ENCODE measurements at places on chromosomes 3 and 15. TPM values are rescaled to one million over a fixed set of nuclear protein-coding genes. Genes with fewer than 3 reads are reported as not detected.

OSTN gene
- 2.0 TPM for total RNA-seq

SLC24A1 gene
- total RNA-seq = 6.0 TPM

PGBD4 gene
- 1.7 TPM for total RNA-seq

WDR93 gene
- not detected for total RNA-seq

NMNAT3 gene
- 5.2 TPM for total RNA-seq

AGBL1 gene
- total RNA-seq = 0.21 TPM

RETNLB gene
- not detected for total RNA-seq

DNA sequence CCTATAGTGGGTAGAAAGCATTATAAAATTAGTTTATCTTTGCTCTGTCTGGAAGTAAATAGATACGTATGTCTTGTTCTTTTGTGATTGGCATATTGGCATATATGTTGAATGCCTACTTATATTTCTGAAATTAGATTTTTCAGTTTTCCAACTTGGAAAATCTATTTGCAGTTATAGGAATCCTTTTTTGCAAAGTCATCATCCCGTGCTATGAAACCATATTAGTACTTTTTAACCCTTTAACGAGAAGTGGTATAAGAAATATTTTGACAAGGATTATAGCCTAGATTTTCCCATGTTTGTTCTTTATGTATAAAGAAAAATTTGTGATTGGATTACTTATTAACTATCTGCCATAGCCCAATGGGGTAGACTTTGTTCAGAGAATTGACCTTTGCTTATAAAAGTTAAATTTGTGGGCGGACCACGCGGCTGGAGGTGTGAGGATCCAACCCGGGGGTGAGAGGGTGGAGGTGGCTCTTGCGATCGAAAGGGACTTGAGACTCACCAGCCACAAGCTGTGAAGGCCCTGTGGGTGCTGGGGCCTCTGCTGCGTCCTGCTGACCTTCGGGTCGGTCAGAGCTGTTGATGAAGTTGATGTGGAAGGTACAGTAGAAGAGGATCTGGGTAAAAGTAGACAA is 5.9 kb downstream of the LRRC28 start:
- DNase-seq = no peak

DNA sequence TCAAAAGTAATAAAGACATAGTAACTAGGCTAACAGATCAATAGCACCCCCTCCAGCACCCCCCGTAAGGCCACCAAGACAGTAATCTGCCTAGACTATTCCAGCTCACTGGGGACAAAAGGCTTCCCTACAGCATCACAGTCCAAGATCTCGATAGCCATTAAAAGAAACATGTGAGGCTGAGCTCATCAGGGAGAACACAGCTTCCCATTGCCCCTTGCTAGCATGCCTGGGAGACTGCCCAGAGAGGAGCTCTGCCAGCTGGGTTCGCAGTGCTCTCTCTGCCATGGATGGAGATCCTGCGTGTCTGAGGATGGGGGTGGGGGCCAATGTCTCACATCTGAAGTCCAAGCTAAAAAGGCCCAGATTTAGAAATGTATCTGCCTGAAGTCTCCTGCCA is 17.8 kb downstream of the LRIG1 start:
- DNase-seq = peak; percentile 90

- peak; percentile 82 for DNase-seq
Observed at GRCh38 chr3:184259878-184260723, 1.3 kb downstream of the CAMK2N2 start.

- no peak for DNase-seq
Observed at GRCh38 chr15:48389691-48390143, 58.5 kb downstream of the DUT start.

DNA sequence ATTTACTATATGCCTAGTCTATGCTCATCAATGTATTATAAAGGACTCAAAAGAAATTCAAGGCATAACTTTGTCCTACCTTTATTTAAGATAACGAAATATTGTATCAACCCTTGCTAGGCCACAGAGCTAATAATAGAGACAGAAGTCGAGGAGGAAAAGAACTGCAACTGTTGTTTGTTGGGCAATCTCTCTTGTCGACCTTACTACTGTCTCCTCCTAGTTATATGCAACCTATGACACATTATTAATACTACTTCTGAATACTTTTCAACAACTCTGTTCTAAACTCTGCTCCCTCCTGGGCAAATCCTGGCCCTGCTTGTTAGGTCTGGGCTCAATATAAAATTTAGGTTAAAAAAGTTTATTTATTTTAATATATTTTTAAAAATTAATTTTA is 24.6 kb downstream of the SPPL2A start:
- no peak for DNase-seq

GRCh38 chr3:167502401-167502800 is 28.6 kb upstream of the SERPINI2 start:
- no peak for DNase-seq

- peak; percentile 85 for DNase-seq
Observed at GRCh38 chr15:66566963-66567531, 1.2 kb upstream of the LCTL start.

- no peak for DNase-seq
Observed at GRCh38 chr3:28853830-28854229, 427.0 kb upstream of the RBMS3 start.

DNA sequence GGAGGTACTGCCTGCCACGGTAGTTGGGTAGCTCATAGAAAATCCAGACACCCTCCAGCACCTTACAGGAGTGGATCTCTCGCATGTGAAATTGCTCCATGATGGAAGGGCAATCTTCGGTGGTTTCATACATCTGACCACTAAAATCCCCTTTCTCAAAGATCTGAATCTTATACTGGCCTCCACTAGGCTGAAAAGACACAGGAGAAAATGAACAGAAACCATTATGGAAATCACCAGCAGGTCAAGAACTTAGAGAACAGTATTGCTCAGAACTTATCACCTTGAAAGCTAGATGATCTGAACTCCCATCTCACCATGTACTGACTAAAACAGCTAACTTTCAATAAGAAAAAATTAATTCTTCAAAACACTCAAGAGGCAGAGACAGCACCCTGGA is 5.4 kb downstream of the CRYGS start:
- no peak for DNase-seq

DNA sequence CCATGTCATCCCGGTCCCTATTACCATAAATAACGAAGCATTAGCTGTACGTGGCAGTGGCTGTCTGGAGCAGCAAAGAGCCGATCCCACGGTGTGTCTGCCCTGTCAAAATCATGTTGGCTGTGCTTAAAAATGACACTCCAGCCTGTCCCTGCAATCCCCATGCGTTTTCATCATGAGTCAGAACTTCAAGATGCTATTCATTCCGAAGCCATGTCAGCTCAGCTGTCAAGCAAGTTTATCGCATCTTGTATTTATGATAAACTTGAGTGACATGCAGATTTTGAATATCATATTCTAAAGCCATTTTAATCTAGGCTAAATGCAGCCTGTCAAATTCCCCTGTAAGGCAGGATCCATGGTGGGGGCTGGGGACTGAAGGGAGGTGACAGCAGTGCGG is 152.4 kb downstream of the TJP1 start:
- no peak for DNase-seq

GRCh38 chr3:192001218-192001617 is 540.3 kb downstream of the PYDC2 start:
- DNase-seq = no peak

Data from aorta (tissue), 5 donors.